Activated CD8-positive, alpha-beta memory T cell treated with anti-CD3 and anti-CD28 coated beads for 4 hours (primary cell): ENCODE measurements at places on chromosomes 4 and X.

DNA sequence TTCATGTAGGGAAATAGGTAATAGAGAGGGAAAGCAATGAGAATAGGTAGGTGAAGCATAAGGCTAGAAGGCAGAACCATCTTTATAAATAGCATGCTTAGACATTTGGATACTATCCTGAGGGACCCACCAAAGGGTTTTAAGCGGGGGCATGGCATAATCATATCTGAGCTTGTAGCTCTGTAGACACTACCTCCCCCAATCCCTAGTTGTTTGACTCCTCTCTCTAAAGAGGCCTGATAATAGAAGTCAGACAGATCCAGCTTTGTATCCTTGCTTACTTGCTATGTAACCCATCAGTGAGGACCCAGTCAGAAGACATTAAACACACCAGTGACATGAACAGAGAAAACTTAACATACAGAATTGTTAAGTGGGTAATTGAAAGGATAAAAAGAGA, 58.7 kb downstream of the SCFD2 start:
- no peak for DNase-seq

GRCh38 chr4:26670903-26671537, 87.1 kb downstream of the TBC1D19 start:
- no peak for DNase-seq

DNA sequence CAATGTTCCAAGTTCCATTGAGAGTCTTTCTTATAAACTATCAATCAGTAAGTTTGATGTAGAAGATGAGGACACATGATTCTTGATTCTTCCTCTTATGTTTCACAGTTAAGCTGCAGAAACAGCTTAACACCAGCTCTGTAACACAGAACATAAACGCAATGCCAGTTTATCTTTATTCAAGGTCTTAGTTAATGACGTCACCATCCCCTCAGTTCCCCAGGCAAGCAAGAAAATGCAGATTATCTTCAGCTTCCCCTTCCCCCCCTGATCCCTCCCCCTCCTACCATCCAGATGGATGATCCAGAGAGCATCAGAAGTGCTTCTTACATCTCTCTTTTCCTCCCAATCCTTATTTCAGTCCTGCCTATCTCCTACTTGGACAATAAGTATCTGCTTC, 4.4 kb upstream of the SH3RF1 start:
- no peak for DNase-seq

GRCh38 chrX:20038966-20039365, 48.1 kb upstream of the BCLAF3 start:
- no peak for DNase-seq
